ENCODE measurements at places on chromosomes 4 and X.
A peak's percentile ranks its signal among the peaks of the same experiment; 100 is the strongest.

DNA sequence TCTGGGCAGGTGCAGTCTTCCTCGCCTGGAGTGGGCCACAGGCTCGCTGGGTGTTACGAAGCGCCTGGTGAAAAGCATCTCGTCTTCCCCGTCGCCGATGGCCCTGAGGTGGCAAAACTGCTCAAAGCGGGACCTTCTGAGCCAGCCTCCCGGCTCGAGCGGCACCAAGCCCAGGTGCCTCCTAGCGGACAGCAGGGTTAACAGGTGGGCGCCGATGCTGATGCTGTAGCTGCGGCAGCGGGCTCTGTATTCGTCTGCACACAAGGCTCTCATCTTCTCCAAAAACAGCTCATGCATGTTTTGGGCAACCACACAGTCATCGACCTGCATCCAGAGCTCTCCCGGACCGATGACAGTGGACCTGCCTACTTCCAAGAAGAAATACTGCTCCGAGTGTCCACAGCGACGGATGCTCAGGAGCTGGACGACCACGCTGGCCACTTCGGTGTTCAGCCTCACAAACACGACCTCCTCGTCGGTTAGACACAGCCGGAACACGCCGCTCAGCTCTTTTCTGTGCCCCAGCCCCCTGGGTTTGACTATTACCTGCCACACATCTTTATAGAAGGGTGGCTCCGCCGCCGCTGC lies 1.2 kb downstream of the IRS4 start:
- DNase-seq = no peak

GRCh38 chr4:41281038-41281634 lies 24.4 kb downstream of the UCHL1 start:
- peak; percentile 30 for DNase-seq

DNA sequence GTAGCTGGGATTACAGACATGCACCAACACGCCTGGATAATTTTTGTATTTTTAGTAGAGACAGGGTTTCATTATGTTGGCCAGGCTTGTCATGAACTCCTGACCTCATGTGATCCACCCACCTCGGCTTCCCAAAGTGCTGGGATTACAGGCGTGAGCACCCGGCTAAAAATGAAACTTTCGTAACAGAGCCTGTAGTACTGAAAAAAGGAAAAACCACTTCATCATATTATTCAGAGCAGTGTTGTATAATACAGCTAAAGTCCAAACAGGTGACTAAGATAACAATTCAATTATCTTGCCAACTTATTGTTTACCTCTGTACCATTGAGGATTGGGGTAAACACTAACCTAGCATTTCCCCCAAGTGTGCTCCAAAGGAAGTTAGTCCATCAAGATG lies 43.9 kb upstream of the HPRT1 start:
- no peak for DNase-seq

GRCh38 chr4:138910914-138911336 lies 104.7 kb upstream of the NOCT start:
- DNase-seq = no peak

DNA sequence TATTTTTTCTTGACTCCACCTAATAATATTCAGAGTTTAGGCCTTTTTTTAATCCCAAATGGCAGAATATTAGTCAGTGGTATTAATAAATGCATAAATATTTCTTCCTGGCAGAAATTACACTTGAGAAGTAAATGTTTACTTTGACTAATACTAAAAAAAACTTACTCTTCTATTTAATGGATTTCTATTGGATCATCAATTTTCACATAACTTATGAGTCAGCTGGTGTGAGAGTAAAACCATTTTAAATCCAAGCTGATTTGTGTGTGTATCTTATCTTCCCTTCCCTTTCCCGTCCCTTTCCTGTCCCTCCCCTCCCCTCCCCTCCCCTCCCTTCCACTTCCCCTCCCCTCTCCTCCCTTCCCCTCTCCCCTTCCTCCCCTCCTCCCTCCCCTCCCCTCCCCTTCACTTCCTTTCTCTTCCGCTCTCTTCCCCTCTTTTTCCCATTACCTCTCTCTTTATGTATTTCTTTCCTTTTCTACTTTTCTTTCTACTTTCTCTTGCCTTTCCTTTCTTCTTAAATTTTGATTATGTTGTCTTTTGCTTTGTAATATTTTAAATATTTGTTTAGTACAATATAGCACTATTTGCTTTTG lies 630.1 kb upstream of the EPHA5 start:
- no peak for DNase-seq

DNA sequence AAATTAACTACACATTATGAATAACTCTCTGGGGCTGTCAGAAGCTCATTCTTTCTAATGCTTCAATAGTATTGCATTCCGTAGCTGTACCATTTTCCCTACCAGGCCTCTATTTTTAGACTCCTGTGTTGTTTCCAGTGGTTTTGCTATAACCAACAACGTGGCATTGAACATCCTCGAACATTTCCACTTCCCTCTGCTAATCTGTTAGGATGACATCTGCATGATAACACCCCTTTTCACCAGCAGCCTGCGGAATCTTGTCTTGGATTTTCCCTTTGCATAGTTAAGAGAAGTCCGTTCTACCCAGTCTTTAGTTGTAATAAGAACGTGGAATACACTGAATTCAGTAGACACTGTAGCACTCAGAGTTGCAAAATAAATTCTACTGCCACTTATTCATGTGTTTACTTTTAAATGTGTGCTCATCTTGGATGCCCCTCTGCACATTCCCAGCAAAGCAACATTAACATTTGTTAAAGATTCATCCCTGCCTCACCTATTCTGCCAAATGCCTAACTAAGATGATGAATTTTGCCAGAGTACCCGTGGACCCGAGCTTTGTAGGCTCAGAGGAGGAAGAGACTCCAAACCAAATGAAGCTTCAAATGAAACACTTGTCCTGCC lies 55.6 kb downstream of the SEL1L3 start:
- DNase-seq = no peak

GRCh38 chrX:44447214-44447613 lies 95.4 kb downstream of the FUNDC1 start:
- DNase-seq = no peak

GRCh38 chr4:153252122-153252521 lies 47.9 kb downstream of the TRIM2 start:
- DNase-seq = no peak

GRCh38 chrX:39418254-39418704 lies 617.0 kb downstream of the MID1IP1 start:
- no peak for DNase-seq

DNA sequence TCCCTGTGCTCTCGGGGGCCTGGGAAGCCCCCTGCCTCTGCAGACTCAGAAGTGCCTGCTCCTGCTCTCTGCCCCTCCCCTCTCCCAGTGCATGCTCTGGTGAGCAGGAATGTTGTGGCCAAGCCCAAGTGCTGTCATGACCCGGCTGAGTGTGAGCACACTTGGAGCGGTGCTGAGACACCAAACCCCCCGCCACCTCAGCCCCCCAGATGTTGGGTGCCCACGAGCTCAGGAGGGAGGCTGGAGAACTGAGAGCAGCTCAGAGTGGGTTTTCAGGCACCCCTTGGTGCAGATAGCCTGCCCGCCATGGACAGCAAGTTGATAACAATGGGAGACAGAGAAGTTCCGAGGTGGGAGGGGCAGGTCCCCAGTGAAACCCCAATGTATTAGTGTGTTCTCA lies 477.4 kb downstream of the ACTRT1 start:
- DNase-seq = no peak

DNA sequence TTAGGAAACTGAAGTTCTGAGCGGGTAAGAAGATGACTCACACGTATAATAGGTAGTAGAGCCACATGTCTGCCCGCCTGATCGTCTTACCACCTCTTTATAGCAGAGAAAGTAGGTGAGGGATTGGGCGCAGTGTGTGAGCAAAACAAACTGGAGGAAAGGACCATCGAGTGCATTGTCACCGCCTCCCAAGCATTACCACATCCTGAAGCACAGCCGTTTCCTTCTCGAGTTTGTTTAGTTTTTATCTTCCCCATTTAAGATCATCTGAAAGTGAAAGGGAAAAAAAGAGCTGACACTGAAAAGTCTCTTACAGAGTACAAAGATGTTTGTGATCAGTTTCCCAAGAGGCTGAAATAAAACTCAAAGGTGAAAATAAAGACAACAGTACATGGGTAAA lies 14.8 kb downstream of the PDK3 start:
- DNase-seq = peak; percentile 56

DNA sequence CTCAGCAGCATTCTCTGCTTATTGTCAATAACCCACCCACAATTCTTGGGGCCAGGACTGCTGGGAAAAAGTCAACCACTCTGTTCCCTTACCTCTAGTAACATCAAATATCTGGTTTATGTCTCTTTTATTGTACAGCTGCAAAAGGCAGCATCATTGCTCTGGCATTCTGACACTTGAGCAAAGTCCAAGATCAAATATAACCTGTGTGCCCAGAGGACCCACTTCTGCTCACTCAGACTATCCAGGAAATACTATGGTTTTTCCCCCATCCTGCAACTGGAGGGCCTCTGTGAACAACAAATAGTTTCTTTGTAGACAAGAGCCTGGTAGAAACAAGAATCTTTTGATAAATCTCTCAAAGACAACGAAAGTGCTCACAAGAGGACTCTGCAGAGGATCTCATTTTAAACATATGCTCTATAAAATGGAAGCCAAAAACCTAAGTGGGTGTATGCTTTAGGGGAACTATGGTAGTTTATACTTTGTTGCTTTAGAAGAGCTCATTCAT lies 154.7 kb downstream of the RAB28 start:
- DNase-seq = no peak

DNA sequence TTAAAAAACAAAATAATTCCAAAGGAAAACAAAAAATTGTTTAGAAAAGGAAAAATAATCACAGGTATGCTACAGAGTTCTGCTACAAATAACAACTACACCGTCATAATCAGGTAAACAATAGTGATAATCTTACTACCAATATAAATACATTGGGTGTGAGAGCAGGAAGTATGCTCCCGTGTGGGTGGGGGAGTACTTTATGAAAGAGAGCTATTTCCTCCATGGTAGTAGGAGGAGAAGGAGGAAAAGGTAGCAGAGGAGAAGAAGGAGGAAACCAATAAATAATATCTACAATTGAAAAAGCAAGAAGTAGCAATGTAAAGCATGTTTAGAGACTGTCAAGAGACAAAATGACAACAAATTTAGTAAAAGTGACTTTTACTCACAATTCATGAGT lies 35.1 kb downstream of the TEC start:
- no peak for DNase-seq

GRCh38 chrX:12770440-12770839 lies 20.8 kb upstream of the PRPS2 start:
- DNase-seq = no peak

DNA sequence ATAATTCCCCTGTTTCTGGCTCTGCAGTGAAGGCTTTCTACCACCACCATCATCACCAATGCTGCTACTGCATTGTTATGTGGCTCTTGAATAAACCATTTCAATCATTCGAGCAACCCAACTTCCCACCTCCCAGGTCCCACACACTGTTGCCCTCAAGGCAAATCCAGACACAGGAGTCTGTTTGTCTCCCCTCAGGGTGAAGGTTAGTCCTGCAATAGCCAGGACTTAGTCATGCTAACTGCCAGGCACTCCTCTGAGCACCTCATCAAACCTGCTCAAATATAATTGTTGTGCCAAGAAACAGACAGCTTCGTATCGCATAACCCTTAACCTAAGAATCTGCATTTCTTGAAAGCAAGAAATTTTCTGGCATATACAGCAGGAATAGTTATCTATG lies 213.2 kb downstream of the KDR start:
- DNase-seq = no peak

DNA sequence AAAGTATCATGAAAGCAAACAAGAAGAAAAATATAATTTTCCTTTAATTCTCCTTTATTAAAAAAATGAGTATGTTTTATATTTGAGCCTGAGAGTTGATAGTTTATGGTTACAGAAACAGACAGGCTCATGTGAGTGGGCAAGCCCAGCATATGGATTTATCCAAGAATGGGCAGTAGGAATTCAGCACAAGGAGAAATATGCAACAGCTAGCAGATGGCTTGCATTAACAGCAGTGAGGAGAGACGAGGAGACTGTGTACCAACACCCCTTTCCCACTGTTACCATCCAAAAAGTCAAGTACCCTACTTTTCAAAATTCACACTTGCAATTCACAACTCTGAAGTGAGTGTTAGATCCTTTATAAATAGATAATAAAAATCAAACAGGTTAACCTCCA lies 1760.2 kb upstream of the TENM3 start:
- no peak for DNase-seq

DNA sequence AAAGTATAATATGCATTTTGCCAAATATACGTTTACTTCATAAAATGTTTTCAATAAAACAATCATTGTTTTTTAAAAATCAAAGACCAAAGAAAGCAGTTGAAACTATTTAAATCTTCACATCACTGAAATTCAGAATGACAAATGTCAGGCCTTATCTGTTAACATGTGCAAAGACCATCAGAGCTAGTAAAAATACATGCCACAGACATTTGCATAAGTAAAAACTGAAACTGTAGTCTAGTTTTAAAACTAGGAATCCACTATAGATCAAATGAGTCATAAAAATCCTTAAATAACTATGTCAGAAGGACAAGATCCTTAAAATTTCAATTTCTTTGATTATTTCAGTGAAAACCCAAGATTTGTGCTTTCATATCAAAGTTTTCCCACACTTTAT lies 24.8 kb downstream of the KLHL15 start:
- DNase-seq = no peak

GRCh38 chr4:7805533-7806337 lies 133.9 kb downstream of the AFAP1 start:
- DNase-seq = no peak

GRCh38 chrX:38595801-38596200 lies 34.5 kb downstream of the TSPAN7 start:
- DNase-seq = no peak

Data from activated CD4-positive, alpha-beta T cell treated with anti-CD3 and anti-CD28 coated beads, Interleukin-2, amount 50 U/mL, for 24 hours (primary cell).